ENCODE measurements at places on chromosomes 4 and X.

DNA sequence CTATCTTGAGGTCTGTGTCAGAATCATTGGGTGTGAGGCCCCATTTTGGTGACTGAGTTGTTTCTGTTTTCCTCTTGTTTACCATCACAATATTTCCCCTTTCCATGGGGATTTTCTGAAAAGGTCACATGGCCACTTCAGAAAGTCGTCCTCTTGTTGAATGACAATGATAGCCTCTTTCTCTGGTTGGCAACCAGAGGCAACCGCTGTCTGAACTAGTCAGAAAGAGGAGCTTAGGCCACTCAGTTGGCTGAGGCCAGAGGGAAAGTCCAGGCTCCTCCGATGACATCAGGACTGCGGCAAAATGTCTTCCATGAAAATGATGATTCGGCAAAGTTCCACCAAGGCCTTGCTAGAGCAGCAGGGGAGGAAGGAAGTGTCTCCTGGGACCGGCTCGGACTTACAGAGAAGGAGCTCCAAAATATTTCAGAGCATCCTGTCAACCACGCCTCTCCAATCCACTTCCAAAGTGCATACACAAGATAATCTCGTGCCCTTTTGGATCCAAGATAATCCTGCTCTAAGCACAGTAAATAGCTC is 19.1 kb upstream of the RBM47 start:
- no peak for DNase-seq

- no peak for DNase-seq
Measured at GRCh38 chr4:163755013-163755412, 260.5 kb downstream of the TMA16 start.

DNA sequence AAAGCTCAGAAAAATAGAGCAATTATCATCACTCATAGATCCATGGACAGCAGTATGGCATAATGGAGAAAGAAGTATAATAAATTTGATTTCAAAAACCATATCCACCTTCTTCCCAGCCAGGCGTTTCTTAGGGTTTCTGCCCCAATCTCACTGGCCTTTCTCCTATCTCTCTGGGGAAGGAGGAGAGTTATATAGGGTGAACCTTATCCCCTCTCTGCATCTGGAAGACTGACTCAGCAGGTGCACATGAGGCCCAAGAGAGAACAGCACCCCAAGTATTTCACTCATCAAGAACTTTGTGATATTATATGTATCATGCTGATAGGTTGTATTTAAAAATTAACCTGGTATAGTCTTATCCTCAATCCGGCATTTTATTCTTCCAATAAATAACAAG is 318.8 kb upstream of the RASGEF1B start:
- DNase-seq = no peak

GRCh38 chr4:86220121-86220520 is 139.7 kb downstream of the MAPK10 start:
- no peak for DNase-seq

DNA sequence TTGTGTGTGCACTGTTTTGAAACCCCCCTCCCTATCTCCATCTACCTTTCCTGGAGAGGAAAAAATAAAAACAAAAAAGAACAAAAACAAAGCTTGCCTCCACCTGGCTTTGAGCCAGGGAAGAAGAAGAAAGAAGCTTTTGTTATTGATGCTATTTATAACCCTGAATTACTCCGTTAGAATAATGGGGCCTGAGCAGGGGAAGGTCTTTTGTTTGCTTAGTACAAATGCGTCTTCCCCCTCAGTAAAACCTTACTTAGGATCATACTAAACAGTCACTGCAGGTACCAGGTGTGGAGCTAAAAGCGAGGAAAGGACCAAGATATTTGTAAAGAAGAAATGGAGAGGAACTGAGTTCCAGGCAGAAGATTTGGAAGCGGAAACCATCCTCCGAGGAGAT is 352.1 kb downstream of the KCNIP4 start:
- no peak for DNase-seq

- DNase-seq = no peak
Measured at GRCh38 chr4:176191974-176192373, 3.4 kb downstream of the SPATA4 start.

DNA sequence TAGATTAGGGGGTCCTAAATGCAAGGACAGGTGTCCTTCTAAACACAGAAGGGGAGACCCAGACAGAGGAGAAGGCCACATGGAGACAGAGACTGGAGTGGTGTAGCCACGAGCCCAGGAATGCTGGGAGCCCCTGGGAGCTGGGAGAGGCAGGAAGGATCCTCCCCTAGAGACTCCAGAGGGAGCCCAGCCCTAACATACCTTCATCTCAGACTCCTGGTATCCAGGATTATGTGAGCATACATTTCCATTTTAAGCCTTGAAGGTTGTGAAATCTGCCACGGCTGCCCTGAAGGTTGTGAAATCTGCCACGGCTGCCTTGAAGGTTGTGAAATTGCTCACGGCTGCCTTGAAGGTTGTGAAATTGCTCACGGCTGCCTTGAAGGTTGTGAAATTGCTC is 148.4 kb downstream of the ASMT start:
- no peak for DNase-seq

DNA sequence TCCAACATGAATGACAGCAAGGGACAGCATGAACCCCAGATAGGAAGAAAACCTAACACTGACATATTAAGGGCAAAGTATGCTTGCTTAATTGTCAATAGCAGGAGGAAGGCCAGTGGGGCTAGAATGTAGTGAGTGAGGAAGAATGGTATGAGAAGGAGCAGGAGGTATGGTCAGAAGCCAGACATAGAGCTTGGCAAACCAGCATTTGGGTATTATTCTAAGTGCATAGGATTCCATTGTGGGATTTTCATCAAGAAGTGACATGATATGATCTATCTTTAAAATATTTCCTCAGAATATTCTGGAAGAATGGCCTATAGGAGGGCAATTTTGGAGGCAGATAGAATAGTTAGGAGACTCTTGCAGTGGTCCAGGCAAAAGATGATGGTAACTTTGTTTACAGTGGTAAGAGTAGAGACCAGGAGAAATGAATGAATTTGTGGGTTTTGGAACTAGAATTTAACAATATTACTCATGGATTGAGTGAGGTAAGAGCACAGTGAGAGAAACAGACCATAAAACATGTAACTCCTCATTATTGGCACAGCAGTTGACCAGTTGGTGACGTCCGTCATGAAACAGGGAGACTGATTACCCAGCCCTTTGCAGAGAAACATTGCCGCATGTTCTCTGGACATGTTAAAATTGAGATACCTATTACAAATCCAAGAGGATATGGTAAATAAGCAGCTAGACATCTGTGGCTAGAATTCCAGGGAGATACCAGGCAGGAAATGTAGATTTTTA is 246.5 kb upstream of the HS3ST1 start:
- no peak for DNase-seq

DNA sequence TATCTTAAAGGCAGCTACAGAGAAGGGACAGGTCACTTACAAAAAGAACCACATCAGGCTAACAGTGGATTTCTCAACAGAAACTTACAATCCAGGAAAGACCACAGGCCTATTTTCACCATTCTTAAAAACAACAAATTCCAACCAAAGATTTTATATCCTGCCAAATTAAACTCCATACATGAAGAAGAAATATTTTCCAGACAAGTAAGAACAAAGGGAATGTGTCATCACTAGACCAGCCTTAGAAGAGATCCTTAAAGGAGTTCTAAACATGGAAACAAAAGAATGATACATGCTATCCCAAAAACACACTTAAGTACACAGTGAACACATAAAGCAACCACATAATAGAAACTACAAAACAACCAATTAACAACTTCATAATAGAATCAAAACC is 105.6 kb downstream of the ANXA10 start:
- no peak for DNase-seq

DNA sequence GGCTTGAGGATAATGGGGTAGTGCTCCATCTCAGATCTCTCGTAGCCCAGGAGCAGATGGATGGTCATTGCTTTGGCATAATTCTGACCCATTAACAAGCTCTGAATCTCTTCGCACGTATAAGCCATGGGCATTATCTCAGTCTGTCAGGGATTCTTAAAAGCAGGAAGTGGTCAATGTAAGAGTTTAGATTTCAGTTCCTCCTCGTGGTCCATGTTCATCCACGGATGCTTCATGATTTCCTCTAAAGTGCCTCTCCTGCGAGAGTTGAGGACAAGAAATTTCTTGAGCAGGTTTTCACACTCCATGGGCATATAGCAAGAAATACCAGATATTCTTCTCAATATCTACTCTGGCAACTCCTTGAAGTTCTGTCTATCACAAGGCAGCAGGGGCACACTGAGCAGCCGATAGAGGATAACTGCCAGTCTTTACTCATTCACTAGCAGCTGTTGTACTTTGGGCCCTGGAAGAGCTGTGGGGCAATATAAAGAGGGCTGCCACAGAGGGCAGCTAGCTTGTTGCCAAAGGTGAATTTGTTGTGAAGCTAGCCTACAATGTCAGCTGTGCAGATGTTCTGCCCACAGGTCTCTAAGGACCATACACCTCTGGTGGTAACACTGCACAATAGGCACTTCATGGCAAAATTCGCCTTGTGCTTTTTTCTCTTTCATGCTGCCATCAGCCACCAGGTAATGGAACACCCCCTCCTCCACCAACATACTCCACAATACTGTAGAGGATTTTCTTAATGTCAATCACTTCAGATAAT is 52.0 kb upstream of the WDR17 start:
- no peak for DNase-seq

DNA sequence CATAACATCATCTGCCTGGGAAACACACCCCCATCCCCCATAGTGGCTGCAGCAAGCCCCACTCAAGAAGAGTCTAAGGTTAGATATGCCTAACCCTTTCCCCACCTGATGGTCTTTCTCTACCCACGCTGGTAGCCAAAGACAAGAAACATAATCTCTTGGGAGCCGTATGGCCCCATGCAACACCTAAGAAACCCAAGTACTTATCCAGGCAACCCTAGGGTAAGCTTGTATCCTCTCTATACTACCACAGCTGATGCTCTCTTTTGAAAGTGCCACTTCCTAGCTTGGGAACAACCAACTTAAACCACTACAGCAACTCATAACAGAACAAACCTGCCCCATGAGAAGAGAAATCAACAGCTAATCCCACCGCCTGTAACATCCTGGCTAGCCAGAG is 161.1 kb downstream of the MSN start:
- DNase-seq = no peak

DNA sequence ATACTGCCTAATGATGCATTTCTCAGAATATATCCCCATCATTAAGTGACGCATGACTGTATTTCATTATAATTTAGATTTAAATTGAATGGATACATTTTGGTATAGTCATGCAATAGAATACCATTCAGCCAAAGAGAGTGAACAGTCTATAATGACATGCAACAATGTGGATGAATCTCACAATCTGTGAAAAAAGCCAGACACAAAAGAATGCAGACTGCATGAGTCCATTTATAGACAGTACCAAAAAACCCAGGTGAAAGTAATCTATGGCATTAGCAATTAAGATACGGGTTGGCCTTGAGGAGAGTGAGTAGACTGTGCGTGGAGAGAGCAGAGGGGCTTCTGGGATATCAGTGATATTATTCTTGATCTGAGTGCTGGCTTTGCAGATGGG is 239.7 kb upstream of the PGRMC2 start:
- DNase-seq = no peak

- DNase-seq = no peak
Measured at GRCh38 chr4:82500435-82501153, 61.2 kb downstream of the TMEM150C start.

DNA sequence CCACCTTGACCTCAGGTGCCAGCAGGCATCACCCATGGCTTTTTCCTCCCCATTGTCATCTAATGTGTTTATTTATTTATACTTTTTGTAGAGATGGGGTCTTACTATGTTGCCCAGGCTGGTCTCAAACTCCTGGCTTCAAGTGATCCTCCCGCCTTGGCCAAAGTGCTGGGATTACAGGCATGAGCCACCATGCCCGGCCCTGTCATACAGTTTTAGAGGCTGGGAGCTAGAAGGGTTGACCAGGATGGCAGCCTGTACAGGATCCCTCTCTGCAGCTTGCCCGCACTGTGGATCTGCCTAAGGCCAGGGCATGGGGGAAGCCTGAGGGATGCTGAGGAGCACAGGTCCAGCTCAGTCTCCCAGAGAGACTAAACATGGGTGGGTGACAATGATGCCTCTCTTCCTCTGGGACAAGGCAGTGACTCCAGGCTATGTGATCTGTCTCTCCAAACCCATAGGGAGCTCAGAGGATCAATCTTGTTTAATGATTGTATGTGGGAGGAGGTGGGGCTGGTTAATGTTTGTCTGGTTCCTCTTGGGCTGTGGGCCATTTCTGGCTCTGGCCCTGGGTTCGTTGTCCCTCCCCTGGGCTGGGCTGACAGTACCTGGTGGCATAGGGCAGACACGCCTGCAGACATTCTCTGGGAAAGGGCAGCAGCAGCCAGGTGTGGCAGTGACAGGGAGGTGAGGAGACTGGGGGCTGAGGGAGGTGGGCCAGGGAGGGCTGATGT is 8.3 kb upstream of the GJB1 start:
- no peak for DNase-seq

GRCh38 chr4:148092316-148093014 is 349.7 kb downstream of the NR3C2 start:
- DNase-seq = no peak

DNA sequence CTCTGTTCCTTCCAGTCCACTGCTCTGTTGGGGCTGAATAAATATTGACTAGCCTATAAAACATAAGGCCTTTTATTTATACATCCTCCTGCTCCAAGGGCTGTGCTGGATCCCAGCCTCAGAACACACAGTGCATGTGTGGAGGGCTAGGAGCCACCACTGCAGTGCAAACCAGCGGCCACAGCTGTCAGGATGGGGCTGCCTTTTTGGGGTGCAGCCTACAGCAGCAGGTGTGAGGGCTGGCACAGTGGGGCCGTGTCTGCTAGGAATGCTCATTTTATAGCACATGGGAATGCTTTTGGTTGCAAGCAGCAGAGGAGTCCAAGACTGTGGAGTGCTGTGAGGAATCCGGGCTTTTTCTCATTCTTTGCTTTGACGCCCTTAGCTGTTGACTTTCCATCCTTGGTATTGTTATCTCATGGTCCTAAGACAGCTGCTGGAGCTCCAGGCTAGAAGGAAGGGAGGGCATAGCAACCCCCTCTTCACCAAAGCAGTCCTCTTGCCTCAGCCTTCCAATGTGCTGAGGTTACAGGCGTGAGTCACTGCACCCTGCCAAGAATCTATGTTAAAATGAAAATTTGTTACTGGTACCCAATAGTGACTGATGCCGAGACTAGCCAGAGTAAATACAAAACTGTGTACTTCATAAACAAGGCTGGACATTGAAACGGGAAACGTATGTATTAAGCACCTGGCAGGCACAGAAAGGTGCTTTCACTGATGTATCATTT is 334.3 kb upstream of the GATB start:
- no peak for DNase-seq

- no peak for DNase-seq
Measured at GRCh38 chr4:56641494-56642051, 39.5 kb downstream of the HOPX start.

GRCh38 chr4:165194368-165194767 is 13.0 kb upstream of the KLHL2 start:
- no peak for DNase-seq

GRCh38 chr4:152014280-152014679 is 253.5 kb upstream of the GATB start:
- DNase-seq = peak; percentile 14

GRCh38 chr4:1152290-1152689 is 20.1 kb downstream of the SPON2 start:
- no peak for DNase-seq
